ENCODE measurements at places on chromosomes 16 and 17.

GRCh38 chr17:71380535-71380934 lies 740.3 kb upstream of the SOX9 start:
- no peak for DNase-seq

- no peak for DNase-seq
These were observed 25.8 kb upstream of the ACSF3 start for GRCh38 chr16:89067677-89068443.

- no peak for DNase-seq
These were observed 17.1 kb downstream of the NAA60 start for GRCh38 chr16:3460585-3460984.

- DNase-seq: no peak
These were observed 40.3 kb upstream of the CCNF start for GRCh38 chr16:2388875-2389433.

- DNase-seq: no peak
These were observed 8.9 kb downstream of the DRC7 start for GRCh38 chr16:57703416-57704010.

DNA sequence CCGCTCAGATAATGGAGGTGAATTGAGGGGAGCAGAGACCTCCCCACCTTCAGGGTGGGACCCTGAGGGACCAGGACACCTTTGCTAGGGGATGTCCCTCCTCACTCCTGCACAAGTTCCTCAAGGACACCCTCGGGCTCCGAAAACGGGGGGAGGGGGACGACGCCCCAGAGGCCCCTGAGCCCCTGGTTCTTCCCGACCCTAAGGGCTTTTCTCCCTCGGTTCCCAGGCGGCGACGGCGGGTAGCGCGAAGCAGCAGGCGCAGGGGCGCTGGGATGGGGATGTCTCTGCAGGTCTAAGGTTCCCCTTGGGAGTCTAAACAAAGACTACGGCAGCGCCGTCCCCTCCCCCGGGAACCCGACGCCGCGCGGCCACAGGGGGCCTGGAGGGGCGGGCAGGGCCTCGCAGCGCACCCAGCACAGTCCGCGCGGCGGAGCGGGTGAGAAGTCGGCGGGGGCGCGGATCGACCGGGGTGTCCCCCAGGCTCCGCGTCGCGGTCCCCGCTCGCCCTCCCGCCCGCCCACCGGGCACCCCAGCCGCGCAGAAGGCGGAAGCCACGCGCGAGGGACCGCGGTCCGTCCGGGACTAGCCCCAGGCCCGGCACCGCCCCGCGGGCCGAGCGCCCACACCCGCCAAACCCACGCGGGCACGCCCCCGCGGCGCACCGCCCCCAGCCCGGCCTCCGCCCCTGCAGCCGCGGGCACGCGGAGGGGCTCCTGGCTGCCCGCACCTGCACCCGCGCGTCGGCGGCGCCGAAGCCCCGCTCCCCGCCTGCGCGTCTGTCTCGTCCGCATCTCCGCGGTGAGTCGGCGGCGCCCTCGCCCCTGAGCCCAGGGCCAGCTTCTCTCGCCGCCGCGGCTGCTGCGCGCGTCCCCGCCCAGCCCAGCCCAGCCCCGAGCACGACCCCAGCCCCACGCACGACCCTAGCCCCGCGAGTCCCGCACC lies 36.7 kb upstream of the NDRG4 start:
- DNase-seq: no peak

DNA sequence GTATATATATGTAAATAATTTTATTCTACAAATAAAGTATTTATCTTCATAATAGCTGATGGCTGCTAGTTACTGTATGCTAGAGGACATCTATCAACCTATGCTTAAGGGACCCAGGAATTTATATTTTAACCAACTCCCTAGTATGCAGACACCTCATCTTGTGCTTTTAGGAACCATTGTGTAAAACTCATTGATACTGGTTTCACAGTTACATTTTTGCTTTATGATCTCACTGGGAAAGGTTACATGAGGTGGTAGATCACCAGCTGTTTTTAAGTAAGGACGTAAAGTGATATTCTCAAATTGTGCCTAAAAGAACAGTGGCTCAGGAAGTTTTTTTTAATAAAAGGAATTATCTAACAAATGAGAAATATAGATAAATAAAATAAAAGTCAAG lies 56.4 kb downstream of the VMP1 start:
- DNase-seq: no peak

- DNase-seq: no peak
These were observed 24.1 kb upstream of the KCNJ16 start for GRCh38 chr17:70050931-70051330.

DNA sequence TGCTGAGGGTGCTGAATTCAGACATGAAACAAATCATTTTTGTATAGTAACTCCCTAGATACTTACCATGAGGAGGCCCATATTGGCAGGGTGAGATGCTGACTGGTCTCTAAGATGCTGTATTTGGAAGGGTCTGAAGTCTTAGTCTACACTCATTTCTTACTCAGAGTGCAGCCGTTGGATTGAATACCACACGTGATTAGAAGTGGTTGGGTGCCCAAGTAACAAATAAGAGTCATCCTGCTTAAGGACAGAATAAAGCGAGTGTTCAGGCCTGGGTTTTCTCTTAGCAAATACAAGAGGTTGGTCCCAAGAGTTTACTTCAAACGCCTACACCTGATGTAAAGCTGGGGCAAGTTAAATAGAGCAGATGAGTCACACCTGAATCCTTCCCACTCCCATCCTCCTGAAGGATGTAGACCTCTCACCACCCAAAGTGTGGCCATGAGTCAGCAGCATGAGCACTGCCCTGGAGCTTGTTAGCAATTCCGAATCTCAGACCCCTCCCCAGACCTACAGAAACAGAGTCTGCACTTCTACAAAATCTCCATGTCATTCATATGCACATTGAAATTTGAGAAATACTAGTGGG lies 284.6 kb upstream of the CDH5 start:
- no peak for DNase-seq

- DNase-seq: no peak
These were observed 44.1 kb downstream of the CYB5D2 start for GRCh38 chr17:4187076-4187475.

- no peak for DNase-seq
These were observed 81.8 kb upstream of the LHX1 start for GRCh38 chr17:36855459-36855858.

DNA sequence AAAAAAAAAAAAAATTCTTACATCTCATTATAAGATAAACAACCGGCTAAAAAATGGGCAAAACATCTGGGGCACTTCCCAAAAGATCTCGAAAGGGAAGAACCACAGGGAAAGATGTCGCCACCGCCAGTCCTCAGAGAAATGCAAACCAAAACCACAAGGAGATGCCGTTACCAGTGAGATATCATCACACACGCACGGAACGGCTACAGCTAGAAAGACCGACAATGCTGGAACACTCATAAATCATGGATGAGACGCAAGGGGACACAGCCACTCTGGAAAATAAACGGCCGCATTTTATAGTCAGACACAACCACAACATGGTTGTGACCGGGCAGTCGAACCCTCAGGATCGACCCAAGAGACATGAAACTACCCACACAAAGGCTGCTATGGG lies 24.5 kb downstream of the WDR45B start:
- DNase-seq: no peak

All from activated T-cell treated with anti-CD3 and anti-CD28 coated beads for 48 hours (primary cell).